ENCODE measurements at places on chromosomes 2 and 18.

- no peak for DNase-seq
Observed at GRCh38 chr2:130949954-130950353, 113.2 kb downstream of the ARHGEF4 start.

DNA sequence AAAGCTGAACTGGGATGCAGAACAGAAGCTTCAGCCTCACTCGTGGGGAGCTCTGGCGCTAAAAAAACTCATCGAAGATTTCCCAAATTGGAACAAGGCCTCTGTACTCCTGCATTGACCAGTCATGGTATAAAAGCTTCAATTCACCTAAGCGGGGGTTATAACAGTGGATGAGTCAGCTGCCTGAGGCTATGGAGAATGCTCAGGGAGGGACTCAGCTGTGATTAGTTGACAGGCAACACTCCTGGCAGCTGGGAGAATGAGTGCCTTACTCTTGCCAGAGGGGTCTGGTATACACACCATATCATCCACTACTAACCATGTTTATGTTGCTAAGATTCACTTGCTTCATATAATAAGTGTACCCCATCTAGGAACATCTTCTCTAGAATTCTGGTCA, 350.6 kb upstream of the VRK2 start:
- DNase-seq, result no peak

DNA sequence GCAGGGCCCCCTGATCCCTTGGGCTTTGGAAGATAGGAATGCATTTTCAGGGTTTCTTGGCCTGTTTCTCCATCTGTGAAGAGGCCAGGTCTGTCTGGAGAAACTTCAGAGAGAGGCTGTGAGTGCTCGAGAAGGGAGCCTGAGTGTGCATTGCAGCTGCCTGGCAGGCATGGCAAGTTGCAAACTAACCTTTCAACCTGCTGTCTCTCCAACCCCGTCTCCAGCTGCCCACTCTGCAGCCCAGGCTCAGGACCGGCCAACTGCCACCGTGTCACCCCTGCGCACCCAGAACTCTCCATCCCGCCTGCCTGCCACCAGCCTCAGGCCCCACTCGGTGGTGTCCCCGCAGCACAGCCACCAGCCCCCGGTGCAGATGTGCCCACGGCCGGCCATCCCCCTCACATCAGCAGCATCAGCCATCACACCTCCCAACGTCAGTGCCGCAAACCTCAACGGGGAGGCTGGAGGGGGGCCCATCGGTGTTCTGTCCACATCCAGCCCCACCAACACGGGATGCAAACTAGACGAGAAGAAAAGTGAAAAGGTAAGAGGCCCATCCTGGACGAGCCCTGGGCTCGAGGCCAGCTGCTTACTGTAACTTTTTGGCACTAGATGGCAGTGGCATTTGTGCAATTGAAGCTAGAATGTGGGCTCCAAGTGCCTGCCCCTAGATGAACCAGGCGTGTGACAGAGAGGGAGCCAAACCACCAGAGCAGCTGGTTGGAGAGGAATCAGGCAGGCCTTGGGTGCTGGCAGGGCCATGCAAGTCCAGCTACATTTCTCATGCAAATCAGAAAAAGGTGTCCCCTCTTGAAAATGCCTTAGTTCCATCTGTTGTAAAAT, 164.6 kb downstream of the SEPTIN10 start:
- DNase-seq, result no peak

DNA sequence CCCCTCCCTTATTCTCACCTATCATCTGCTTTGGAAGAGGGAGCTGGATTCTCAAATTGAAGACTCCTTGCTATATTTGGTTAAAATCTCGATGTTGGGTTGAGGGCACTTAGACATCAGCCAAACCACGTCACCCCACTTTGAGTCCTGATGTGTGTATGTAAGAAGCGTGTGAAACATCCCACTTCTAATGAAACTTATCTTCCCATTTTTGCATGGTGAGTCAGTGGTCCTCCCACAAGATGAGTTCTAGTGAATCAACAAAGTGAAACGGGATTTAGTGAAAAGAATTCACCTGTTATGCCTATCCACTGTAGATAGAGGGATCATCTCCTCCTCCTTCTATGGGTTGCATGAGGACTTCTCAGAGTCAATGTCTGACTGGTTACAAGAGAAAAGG, 51.4 kb upstream of the SPRED2 start:
- DNase-seq, result no peak

DNA sequence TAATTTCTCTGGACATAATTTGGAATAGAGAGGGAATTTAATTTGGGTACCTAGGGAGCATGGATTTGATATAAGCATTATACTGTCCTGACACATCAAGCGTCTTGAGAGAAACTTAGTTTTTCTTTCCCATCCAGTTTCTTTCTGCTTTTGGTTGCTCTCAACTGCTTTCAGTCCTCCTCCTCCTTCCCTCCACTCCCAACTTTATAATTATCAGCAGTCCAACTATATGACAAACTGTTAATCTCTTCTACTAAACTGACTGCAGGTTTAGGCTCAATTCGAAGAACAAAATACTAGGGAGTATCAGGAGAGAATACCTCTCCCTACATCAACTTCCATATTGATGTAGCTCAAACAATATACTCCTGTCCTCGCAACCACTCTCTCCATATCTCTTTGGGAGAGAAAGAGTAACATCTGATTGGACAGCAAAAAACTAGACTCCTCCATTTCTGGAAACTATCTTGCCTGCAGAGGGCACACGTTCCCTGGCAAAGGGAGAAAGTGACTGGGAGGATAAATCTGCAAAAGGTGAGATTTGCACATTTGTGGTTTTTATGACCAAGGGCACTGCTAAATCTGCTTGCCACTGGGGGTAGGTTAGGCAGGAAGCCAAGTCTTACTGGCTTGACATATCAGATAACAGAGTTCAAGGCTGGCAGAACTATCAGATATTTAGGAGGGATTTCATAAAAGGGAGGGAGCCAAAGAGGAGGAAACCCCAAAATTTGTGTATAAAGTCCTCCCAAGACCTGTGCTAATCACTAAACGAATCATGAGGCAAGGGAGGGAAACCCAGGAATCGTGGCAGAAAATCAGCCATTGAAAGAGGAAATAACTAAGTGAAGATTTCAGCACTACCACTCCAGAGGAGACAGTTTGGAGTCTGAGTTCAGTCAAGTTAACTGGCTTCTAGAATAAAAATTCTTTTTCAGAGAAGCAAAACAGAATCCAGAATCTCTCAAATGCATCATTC, 40.0 kb downstream of the ICA1L start:
- DNase-seq, result peak; percentile 48

GRCh38 chr2:133579274-133579673, 11.0 kb upstream of the NCKAP5 start:
- DNase-seq, result no peak

- no peak for DNase-seq
Observed at GRCh38 chr2:185375731-185376130, 362.9 kb upstream of the FSIP2 start.

DNA sequence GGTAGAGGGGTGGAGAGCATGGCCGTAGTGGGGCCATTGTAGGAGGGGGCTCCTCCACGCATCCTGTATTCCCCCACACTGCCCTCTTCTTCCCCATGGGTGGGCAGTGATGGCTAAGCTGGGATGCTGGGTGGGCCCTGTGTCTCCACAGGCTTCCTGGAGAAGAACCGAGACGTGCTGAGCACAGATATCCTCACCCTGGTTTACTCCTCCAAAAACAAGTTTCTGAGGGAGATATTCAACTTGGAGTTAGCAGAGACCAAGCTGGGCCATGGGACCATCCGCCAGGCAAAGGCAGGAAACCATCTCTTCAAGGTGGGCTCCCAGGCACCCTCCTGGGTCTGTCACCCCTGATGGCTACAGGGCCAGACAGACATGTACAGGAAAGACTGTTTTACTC, 52.8 kb downstream of the MYO7B start:
- DNase-seq, result no peak

DNA sequence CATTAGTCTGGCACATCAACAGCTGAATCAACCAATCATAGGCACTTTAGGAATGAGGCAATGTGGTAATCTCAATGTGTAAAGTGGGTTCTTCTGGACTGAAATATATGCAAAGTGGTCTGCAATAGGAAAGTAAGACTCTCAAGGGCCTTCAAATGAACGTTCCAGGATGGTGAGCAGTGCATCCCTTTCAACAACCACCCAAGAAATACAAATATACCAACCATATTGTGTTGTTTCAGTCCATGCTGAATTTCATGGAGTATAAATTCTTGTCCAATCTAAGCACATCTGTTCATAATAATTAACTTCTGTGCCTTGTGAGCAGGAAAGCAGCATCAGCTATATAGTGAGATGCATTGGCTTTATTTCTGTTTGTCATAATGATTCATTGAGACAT, 556.2 kb downstream of the THSD7B start:
- DNase-seq, result no peak

- no peak for DNase-seq
Observed at GRCh38 chr18:67875944-67876343, 359.4 kb upstream of the DSEL start.

GRCh38 chr2:238841542-238842164, 6.2 kb upstream of the TWIST2 start:
- DNase-seq, result no peak

- DNase-seq, result no peak
Observed at GRCh38 chr18:63858456-63858855, 29.0 kb upstream of the SERPINB2 start.

DNA sequence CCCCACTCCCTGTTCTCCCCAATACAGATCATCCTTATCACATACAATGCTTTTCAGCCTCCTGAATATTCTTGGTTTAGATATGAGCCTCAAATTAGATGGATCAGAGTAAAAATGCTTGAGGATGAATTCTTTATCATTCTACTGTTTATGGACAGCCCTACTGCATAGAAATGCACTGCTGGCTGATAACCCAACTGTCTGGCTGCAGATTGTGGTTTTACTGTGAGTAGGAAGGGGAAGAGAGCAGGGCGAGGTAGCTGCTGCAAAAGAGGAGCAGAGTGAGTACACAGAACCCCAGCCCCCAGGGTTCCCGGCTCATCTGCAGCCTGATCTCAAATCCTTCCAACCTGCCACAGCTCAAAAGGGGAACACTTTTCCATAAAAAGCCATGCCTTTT, 29.4 kb upstream of the NCOA1 start:
- DNase-seq, result no peak

DNA sequence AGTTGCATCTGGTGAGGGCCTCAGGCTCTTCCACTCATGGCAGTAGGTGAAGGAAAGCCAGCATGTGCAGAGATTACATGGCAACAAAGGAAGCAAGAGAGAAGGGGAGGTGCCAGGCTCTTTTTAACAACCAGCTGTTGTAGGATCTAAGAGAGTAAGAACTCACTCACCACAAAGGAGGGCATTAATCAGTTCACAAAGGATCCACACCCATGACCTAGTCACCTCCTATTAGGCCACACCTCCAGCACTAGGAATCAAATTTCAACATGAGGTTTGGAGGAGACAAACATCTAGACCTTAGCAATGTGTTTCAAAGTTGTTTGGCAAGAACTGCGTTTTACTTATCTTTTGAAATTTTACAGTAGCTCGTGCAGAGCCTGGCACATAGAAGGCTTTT, 20.5 kb upstream of the REG3A start:
- no peak for DNase-seq

- no peak for DNase-seq
Observed at GRCh38 chr18:78607221-78607620, 372.4 kb upstream of the SALL3 start.

DNA sequence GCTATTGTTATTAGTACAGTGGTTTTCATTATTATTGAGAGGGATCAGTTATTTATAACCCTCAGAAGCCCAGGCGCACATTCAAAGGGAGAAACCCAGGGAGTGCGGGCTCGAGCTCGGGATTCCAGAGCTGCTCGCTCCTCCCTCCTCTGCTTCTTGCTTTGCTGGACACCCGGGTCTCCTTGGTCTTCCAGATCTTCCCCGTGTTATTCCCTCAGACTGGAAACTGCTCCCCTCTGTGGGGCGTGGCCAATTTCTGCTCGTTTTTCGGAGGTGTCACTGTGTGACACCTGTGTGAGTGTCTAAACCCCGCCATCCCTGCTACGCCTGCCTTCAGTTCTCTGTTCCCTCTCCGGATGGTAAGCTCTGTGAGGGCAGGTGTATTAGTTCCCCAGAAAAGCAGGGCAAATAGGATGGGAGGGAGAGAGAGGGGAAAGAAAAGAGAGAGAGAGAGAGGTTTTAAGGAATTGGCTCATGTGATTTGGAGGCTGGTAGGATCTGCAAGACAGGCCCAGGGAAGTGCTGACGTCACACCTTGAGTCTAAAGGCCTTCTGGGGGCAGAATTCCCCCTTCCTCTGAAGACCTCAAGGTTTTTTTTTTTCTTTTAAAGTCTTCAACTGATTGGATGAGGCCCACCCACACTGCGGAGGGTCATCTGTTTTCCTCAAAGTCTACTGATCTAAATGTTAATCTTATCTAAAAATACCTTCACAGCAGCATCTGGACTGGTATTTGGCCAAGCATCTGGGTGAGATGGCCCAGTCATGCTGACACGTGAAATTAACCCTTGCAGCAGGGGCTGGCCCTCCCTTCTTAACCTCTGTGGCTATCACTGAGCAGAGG, 457.3 kb upstream of the ID2 start:
- no peak for DNase-seq

- DNase-seq, result no peak
Observed at GRCh38 chr2:28232295-28232694, 160.4 kb upstream of the FOSL2 start.

GRCh38 chr18:3402982-3403451, 47.0 kb upstream of the TGIF1 start:
- no peak for DNase-seq

GRCh38 chr2:161170377-161170776, 10.1 kb downstream of the TANK start:
- no peak for DNase-seq

GRCh38 chr18:36653141-36653869, 175.5 kb downstream of the TPGS2 start:
- no peak for DNase-seq

DNA sequence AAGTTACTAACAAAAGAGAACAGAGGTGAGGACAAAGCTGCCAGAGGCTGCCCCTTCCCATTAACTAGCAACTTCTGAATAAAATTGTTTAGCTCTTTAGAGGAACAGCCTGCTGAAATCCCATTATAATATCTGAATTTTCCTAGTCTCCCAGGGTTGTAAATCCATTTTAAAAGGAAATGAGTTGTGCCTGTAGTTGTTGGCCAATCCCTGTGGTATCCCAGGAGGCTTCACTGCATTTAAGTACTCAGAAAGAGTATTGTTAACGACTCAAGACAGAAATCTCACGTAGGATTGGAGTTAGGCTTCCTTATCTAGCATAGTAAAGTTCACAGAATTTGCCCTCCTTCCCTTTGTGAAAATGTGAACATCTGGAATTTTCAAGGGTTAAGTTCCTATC, 8.9 kb downstream of the LAPTM4A start:
- DNase-seq, result no peak

- peak; percentile 21 for DNase-seq
Observed at GRCh38 chr2:190879474-190880377, 895 bp upstream of the GLS start.

Measured in CD4-positive, alpha-beta T cell treated with Interleukin-15 for 4 hours (primary cell).